Left lobe of liver (tissue), 2 donors: ENCODE measurements at places on chromosomes 1 and 21. TPM values are rescaled to one million over a fixed set of nuclear protein-coding genes. Genes with fewer than 3 reads are reported as not detected.
A peak's percentile ranks its signal among the peaks of the same experiment; 100 is the strongest.

DNA sequence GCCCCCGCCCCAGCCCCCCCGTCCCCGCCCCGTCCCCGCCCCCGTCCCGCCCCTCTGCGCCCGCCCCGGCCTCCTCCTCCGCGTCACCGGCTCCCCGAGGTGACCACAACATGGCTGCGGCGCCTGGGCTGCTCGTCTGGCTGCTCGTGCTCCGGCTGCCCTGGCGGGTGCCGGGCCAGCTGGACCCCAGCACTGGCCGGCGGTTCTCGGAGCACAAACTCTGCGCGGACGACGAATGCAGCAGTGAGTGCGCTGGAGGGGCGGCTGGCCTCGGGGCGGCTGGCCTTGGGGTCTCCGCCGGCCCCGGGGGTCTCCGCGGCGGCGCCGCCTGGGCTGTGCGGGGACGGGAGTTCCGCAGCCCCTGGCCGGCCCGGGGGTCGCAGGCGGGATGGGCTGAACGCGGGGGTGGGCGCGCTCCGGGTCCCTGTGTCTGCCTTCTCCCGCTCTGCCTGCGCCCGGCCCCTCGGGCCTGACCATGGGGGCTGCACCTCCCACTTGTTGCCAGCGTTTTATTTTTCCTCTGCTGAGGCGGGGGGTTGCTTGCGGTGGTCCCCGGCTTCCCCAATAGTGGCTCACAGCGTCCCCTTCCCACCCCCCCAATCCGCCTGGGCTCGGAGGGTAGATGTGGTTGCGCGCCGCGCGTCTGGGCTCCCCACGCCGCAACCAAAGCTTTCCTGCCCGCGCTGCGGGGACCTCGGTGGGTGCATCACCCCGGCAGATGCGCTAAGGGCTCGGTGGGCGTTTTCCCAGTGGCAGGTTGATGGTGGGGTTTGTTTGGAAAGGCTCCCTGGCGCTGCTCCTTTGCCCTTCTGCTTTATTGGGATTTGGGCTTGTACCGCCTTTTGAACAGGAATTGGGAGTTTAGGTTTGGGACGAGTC lies at the start of gene MIA3:
Gene MIA3, plus strand, starts transcription at position 97 of the 879 bp plus-strand sequence. Its CDS starts 14 bp downstream, at position 111.
- peak; percentile 83 for DNase-seq

GRCh38 chr1:59418363-59419144 lies 121.7 kb downstream of the FGGY start:
- no peak for DNase-seq

GRCh38 chr21:34952701-34953100 lies 96.4 kb downstream of the RUNX1 start:
- DNase-seq, result no peak

DNA sequence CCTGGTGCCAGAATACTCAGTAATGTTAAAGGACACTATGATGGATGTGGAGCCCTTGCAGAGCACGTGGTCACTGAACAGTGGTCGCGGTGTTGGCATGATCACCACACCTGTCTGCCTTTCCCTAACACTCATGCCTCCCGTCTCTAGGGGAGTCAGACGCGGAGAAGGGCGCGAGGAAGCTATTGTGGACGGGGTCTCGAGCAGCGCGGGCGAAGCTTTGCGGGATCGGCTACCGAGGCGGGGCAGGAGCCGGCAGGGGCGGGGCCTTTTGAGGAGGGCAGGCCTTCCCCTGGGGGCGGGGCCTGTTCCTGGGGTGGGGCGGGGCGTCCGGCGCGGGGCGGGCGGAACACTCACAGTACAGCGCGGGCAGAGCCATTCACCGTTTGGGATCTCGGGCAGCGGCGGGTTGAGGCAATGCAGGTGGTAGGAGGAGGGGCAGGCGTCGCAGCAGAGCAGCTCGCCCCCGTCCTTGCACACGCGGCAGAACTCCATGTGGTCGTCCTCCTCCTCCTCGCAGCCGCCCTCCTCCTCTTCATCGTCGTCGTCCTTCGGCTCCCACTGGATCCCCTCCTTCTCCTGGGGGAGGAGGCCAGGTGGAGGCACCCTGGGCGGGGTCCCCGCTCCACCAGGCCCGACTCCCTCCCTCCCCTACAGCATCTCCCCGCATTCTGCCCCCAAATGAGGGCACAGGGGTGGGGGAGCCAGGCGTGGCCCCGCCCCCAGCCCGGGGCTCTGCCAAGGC lies 31.5 kb downstream of the CHD5 start:
- DNase-seq, result no peak

DNA sequence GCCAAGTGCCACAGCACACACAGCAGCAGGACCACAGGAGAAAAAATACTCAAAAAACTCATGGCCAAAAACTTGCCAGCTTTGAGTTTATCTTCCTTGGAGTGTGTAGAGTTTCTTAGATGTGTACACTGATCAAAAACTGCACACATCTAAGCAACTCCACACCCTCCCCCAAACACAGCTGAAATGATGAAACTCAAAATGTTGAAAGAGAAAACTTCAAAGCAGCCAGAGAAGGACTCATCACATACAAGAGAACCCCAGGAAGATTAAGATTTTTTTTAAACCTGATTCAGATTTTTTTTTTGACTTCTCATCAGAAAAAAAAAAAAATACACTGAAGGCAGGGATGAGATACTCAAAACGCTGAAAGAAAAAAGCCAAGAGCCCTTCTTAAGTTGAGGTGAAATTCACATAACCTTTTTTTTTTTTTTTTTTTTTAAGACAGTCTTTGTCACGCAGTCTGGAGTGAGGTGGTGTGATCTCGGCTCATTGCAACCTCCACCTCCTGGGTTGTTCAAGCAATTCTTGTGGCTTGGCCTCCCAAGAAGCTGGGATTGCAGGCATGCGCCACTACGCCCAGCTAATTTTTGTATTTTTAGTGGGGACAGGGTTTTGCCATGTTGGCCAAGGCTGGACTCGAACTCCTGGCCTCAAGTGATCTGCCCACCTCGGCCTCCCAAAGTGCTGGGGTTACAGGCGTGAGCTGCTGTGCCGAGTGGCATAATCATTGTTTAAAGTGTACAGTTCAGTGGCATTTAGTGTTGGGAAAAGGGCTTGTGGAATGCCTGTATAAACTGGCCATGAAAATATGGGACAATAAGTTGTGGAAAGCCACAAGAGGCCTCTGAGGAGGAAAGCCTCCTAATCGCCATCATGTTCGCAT lies 20.9 kb upstream of the PDXK start:
- DNase-seq, result no peak

- DNase-seq, result no peak
These were observed 90.8 kb downstream of the CAMK2N1 start for GRCh38 chr1:20395255-20395654.

DNA sequence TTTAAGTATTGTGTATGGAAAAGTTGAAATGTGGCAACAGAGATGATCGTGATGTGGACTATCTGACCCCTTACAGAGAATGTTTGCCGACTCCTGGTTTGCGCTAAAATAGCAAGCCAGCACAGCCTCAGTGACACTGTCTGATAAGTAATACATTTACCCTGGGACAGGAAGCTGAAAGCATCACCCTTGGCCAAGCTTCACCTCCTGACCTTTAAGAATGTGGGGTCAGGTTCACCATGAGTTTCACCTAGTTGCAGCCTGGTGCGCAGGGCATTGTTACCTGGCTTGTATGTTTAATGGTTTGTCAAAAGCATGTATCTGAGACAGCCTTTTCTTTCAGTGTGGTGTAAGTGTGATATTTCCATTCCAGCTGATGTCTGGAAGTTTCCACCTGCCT lies 29.2 kb downstream of the TRAF5 start:
- no peak for DNase-seq

Gene ADGRB2
- total RNA-seq, result not detected

Gene TBX15
- 15.0 TPM for total RNA-seq

Gene PRAMEF17
- total RNA-seq, result not detected

Gene CTSE
- total RNA-seq, result not detected

Gene TMEM51
- 2.4 TPM for total RNA-seq

Gene ASTN1
- 0.18 TPM for total RNA-seq

Gene AGO3
- total RNA-seq, result 17.3 TPM

Gene RPTN
- not detected for total RNA-seq

Gene KAZN
- 4.4 TPM for total RNA-seq
